Endothelial cell of umbilical vein (primary cell): ENCODE measurements at places on chromosomes 2 and 18. TPM values are rescaled to one million over a fixed set of nuclear protein-coding genes. Genes with fewer than 3 reads are reported as not detected.

DNA sequence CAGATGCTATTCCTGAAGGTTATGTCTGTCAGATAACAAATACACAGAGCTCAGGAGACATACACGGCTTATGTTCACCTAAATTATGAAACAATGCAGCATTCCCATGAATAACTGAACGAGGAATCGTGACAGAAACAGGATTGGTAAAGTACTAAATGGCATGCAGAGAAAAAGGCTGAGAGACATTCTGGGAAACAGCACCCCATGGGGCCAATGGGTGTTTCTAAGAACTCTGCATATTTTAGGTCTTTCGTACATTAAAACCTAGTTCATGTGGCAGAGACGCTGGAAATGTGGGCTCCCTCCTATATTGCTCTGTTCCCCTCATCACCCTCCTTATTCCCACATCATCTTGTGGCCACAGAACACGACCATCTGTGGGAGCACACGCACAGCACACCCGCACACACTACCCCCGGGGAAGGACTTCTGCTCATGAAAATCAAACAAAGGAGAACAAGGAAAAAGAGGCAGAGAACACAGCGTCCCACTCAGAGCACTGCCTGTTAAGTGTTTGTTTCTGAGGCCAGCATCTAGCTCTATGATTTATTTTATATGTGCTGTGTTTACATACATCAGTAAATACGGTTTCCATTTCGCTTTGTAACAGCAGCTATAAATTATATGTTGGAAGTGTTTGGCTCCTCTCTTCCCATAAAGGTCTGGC is 143.6 kb downstream of the AFF3 start:
- DNase-seq: no peak

- no peak for DNase-seq
Measured at GRCh38 chr18:77619525-77619924, 369.9 kb downstream of the GALR1 start.

Gene GNLY
- not detected in 2 replicates for total RNA-seq

DNA sequence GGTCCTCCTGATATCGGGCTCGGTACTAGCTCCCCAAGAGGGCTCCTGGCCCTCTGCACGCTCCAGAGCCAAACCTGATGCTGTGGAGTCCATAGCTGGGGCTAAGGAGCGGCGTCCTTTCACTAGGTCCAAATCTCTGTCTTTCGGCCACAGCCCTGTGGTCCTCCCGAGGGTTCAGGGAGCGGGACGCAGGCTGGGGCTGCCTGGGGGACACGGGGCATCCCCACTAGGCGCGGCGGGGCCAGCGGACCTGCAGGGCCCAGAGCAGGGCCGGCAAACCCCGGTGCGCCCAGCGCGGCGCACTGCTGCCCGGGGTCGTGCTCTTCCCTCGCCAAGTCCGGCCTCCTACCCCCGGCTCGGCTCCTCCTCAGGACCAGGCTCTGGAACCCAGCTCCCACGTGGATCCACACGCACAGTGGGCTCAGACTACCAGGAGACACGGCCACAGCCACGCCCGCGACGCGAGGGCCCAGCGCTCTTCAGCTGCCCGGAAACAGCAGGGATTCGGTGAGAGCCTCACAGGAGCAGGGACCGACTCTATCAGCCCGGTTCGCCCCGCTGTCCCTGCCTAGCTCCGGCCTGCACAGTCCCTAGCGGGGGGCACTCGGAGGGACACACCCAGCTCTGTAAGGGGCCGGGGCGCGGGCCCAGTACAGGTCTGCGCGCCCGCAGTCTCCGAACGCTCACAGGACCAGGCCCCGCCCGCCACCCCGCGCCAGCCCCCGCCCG is 593 bp downstream of the ZNF514 start:
- peak; percentile 49 for DNase-seq

DNA sequence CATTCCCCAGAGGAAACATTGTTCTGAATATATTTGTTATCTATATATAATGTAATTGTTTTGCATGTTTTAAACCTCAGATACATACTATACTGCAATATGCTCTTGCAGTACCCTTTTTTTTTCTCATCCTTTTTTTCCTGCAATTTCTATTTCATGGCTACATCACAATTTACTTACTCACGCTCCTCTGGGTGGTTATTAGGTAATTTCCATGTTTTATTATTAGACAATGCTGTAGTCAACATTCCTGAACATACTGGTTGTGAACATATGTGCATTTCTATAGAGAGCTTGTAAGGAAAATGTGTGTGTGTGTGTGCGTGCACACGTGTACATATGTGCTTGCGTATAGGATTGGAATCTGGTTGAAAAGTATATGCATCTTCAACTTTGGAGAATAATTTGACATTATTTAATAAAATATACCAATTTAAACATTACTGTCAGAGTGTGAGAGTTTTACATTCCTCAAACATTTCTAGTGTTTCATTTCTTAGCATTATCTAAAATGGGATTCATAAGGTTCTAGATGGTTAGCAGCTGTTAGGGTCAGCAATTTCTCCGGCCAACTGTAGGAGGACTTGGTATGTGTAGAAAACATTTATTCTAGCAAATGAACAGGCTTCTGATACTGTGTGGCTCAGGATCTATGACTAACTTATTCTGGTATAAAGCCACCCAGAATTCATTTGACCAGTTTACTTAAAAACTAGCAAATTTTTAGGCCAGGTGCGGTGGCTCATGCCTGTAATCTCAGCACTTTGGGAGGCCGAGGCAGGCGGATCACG is 22.4 kb downstream of the NCOA1 start:
- DNase-seq: no peak

GRCh38 chr18:59101830-59102414 is 37.8 kb upstream of the SEC11C start:
- no peak for DNase-seq

- DNase-seq: no peak
Measured at GRCh38 chr2:42246562-42246961, 77.4 kb downstream of the EML4 start.

Gene ELOA2
- not detected in 2 replicates for total RNA-seq

- DNase-seq: no peak
Measured at GRCh38 chr2:60719331-60719730, 36.7 kb upstream of the PAPOLG start.

Gene RESP18
- not detected in 2 replicates for total RNA-seq
